ENCODE measurements at places on chromosomes 3 and 15.

DNA sequence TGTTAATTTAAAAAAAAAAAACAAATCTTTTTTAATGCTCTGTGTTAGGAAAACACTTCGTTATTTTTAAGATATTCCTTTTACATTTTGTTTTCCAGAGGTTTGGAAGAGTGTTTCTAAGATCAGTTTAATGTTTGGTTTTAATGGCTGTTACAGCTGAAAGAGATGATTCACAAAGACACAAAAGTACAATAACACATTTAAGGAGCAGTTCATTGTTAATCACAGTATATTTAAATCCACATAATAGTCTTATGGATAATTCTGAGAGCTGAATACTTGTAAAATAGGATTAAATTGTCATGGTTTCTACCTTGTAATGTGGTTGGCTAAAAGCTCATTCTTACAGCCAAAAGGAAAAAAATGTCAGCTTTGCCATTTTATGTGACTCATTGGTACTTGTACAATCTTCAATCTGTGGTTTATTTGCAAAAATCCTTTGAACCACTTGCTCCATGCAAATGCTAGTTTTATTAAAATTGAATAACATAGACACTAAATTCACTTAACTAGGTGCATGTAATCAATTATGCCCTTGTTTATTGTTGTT, 426.4 kb downstream of the NLGN1 start:
- no peak for ATAC-seq

- ATAC-seq, result no peak
These were observed 58.2 kb upstream of the SEC13 start for GRCh38 chr3:10379161-10379560.

- peak; percentile 34 for ATAC-seq
These were observed 16.1 kb downstream of the FGF7 start for GRCh38 chr15:49438962-49439631.

- no peak for ATAC-seq
These were observed 15.4 kb downstream of the IDH2 start for GRCh38 chr15:90086868-90087268.

DNA sequence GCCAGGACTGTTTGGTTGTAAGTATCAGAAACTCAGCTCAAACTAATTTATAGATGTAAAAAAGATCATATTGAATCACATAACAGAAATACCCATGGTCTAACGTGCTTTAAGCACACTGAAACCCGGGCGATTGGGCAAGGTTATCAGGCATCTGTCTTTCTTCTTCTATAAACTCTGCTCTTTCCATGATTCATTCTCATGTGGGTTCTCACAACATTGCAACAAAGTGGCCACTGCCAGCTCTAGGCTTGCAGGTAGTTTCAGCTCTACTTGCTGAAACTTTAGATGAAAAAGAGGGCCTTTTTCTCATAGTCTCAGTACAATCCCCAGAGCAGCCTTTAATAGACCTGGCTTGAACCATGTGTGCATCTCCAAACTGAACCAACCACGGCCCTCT, 456.1 kb downstream of the MFSD1 start:
- ATAC-seq, result no peak

- ATAC-seq, result no peak
These were observed 188.6 kb upstream of the TBL1XR1 start for GRCh38 chr3:177385831-177386301.

DNA sequence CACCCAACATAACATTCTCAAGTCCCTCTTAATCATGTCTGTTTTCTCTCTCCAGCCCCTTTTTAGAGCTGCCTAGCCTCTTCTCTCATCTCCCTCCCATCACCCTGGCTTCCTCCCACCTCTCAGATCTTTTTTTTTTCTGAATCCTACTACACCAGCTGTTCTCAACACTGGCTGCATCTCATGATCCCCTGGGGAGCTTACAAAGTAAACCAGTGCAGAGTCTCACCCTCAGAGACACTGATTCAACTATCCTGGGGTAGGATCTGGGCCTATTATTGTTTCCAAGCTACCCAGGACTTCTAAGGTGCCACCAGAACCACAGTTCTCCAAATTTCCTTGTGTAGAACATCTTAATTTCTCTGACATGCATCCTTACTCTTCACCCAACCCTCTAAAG, 50.3 kb upstream of the ACAN start:
- no peak for ATAC-seq

- ATAC-seq, result peak; percentile 53
These were observed 56.0 kb downstream of the KBTBD12 start for GRCh38 chr3:127970966-127971592.

- ATAC-seq, result peak; percentile 95
These were observed at the start of gene MESP2 for GRCh38 chr15:89776274-89777072. Gene MESP2, plus strand, starts transcription at chr15:89776332. Its CDS starts 26 bp downstream, at chr15:89776358.
